Sigmoid colon (tissue), 7 donors: ENCODE measurements at places on chromosomes 3 and 15. TPM values are rescaled to one million over a fixed set of nuclear protein-coding genes. Genes with fewer than 3 reads are reported as not detected.

Gene PAK6
- 1.4 TPM for total RNA-seq

Gene SEMA5B
- total RNA-seq = 0.55 TPM

Gene OR5K2
- not detected for total RNA-seq

Gene LRRC49
- total RNA-seq = 10.3 TPM

Gene CGNL1
- 7.2 TPM for total RNA-seq

Gene BAHD1
- total RNA-seq = 16.3 TPM

DNA sequence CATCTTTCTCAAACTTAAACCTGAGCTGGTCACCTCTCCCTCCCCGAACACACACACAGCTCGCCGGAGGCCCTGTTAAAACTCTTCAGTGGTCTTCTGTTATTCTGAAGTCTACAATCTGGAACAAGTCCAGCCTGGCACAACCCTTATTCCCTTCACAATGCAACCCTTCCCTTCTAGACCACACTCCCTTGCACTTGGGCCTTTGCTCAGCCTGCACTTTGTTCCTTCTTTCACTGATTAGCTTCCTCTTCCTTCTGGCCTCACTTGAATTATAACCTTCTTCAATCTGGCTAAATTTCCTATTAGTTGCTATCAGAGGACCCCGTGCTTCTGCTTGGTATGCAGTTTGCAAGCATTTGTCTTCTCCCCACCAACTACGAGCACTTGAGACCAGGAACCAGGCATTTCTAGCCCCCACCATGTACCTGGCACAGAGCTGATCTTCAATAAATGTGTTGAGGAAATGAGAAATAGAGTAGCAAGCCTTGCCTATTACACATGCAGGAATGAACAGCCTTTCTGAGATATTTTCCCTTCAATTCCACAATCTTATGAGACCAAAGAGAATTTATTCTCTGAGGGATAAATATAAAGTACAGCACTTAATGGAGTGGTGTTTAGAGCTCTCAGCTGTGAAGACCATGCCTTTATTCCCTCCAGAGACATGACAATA, 663.1 kb upstream of the ADAMTS9 start:
- no peaks in the 10 kb centered on the region for H3K27me3 ChIP-seq
- DNase-seq = no peak
- H3K36me3 ChIP-seq = no peaks in the 10 kb centered on the region
- peaks cover 48% of the 10 kb centered on the region for H3K4me1 ChIP-seq
- no peak overlapping the region for H3K27ac ChIP-seq
- H3K4me3 ChIP-seq = no peak overlapping the region

GRCh38 chr3:124318014-124318413, 326.1 kb upstream of the ROPN1 start:
- H3K27ac ChIP-seq = no peak overlapping the region
- no peak for DNase-seq
- H3K4me3 ChIP-seq = no peak overlapping the region

GRCh38 chr15:92914768-92915221, 14.7 kb downstream of the CHD2 start:
- DNase-seq = no peak
- no peaks in the 10 kb centered on the region for H3K36me3 ChIP-seq
- no peaks in the 10 kb centered on the region for H3K4me1 ChIP-seq
- no peaks in the 10 kb centered on the region for H3K27me3 ChIP-seq
- H3K27ac ChIP-seq = peak overlapping the region; percentile 91

DNA sequence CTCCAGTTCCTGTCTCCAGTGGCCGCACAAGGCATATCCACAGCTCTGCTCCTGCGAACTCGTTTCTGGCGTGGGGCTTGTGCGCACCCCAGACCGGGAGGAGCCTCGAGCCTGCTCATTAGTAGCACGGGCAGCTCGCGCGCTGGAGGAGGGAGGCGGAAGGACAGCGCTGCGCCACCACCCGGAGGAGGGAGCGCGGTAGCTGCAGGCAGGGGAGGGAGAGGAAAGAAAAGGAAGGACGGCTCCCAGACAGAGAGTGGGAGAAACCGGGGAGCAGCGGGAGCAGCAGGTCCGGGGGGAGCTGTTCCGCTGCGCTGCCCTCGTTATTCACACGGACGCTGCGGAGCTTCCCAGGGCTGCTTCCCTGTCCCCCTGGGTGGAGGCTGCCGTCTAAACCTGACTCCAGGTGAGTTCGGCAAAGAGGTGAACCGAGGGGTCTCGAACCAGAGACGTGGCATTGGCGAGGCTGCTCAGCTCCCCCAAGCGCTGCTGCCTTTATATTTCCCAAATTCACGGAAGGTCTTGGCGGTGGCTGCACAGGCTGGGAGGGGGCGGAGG, 121.3 kb upstream of the ZNF717 start:
- no peak overlapping the region for H3K4me3 ChIP-seq
- H3K27ac ChIP-seq = no peak overlapping the region
- no peaks in the 10 kb centered on the region for H3K36me3 ChIP-seq
- peaks cover 5% of the 10 kb centered on the region for H3K27me3 ChIP-seq
- peak; percentile 62 for DNase-seq

DNA sequence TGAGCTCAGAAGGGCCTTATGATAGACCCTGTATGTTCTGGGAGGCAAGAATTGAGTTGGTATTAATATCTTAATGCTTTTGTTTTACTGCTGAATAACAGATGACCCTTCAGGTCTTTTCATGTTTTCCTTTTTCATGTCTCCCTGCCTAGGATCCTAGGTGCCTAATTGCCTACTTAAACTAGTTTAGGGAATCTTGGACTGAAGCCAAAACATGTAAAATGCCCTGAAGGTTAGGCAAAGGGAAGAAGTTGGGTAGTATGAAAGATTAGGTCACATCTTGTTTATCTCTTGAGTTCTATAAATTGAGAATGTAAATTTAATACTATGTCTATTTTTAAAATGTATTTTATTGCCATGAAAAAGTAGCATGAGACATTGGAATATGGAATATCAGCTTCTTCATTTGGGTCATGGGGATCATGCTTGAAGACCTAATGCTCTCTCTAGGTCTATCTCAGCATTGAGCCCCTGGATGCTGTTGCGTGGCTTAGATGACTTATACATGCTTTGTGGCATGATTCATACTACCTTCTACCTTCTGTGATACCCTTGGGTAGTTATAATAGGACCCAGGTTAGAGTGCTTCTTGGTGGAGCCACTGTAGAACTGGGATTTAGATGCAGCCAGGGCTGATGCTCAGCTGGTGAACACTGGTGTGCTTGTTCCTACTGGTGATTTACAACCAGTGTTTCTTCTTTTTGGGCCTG, 26.4 kb downstream of the RBM6 start:
- peak overlapping the region; percentile 33 for H3K27ac ChIP-seq
- no peaks in the 10 kb centered on the region for H3K27me3 ChIP-seq
- H3K4me3 ChIP-seq = no peak overlapping the region
- no peak for DNase-seq
- peaks cover 4% of the 10 kb centered on the region for H3K36me3 ChIP-seq
- H3K4me1 ChIP-seq = peaks cover 27% of the 10 kb centered on the region

DNA sequence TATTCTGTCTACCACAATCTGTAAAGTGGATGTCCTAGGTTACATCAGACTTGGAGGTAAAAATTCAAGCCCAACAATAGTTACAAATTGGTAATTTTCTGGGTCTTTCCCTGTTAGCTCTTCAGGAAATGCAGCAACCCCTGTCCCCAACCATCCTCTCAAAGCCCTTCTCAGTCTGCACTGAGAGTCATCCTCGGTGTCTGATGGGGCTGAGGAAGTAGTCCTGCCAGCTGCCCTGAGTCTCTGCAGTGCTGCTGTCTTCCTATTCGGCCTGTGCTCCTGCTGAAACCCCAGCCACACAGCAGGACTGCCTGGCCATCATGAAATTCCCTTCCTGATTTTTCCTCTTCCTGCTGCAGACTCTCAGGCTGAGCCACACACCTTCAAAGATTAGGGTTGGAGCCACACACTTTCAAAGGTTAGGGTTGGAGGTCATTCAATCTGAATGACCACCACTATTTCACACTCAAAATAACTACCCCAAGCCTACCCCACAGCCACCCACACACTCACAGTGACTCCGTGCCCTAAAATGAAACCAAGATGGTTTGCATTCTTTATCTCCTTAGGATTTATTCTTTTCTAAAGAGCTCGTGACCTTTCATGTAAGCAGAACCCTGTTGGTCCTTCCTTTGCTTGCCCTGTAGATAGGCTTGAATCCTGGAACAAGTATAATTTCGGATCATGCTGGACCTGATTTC, 17.6 kb downstream of the TRIM42 start:
- H3K27ac ChIP-seq = no peak overlapping the region
- H3K4me3 ChIP-seq = no peak overlapping the region

GRCh38 chr15:38271895-38272294, 19.3 kb downstream of the SPRED1 start:
- no peaks in the 10 kb centered on the region for H3K27me3 ChIP-seq
- no peaks in the 10 kb centered on the region for H3K4me1 ChIP-seq
- DNase-seq = no peak
- no peak overlapping the region for H3K27ac ChIP-seq

DNA sequence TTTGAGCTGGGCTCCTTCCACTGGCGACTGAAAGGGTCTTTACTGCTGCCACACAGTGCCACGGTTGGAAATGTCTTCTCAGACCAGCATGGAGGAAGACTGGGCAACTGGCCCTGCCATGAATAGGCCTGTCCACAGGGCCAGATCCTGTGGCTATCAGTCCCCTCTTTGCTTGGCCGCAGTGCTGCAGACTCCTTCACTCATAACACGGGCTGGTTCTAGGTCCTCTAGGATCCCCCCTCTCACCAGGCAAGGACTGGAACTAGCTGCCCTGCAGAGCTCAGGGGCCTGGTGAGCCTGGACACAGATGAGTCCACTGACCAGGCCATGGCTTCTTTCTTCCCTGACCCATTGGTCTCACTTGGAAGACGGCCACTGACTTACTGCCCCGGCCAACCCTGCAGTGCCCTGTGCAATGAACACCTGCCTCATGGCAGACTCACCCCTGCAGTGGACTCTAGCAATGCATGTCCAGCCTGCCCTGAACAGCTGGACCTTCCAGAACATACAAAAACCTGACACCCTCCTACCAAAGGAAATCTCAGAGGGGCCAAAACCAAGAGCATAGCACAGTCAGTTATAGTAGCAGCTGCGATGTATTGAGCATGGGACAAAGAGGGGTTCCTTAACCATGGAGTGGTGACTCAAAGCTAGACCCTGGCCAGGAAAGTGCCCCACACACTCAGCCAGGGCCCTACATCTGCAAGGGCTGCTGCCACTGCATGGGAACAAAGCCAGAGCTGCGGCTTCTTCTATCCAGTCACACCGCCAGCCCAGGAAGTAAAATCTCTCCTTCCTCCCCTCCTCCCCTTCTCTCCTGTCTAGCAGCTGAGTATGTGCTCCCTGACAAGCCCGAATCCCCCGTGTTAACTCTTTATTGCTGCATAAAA, 72.1 kb upstream of the ITGA11 start:
- peaks cover 6% of the 10 kb centered on the region for H3K27me3 ChIP-seq
- DNase-seq = no peak
- H3K4me1 ChIP-seq = no peaks in the 10 kb centered on the region
- H3K4me3 ChIP-seq = no peak overlapping the region

GRCh38 chr15:82663186-82663600, 16.0 kb upstream of the CPEB1 start:
- H3K27ac ChIP-seq = no peak overlapping the region
- H3K36me3 ChIP-seq = no peaks in the 10 kb centered on the region
- H3K27me3 ChIP-seq = no peaks in the 10 kb centered on the region
- H3K4me3 ChIP-seq = no peak overlapping the region
- H3K4me1 ChIP-seq = no peaks in the 10 kb centered on the region

GRCh38 chr3:72426618-72427397, 421.4 kb downstream of the SHQ1 start:
- H3K36me3 ChIP-seq = no peaks in the 10 kb centered on the region
- H3K27me3 ChIP-seq = no peaks in the 10 kb centered on the region
- H3K4me1 ChIP-seq = peaks cover 27% of the 10 kb centered on the region
- H3K4me3 ChIP-seq = no peak overlapping the region
- no peak overlapping the region for H3K27ac ChIP-seq

- H3K27me3 ChIP-seq = no peaks in the 10 kb centered on the region
- H3K36me3 ChIP-seq = peaks cover 9% of the 10 kb centered on the region
- H3K27ac ChIP-seq = no peak overlapping the region
- no peaks in the 10 kb centered on the region for H3K4me1 ChIP-seq
These were observed 24.4 kb downstream of the LARP6 start for GRCh38 chr15:70829371-70830166.

GRCh38 chr3:130470126-130470525, 46.9 kb upstream of the COL6A6 start:
- no peaks in the 10 kb centered on the region for H3K27me3 ChIP-seq
- H3K36me3 ChIP-seq = no peaks in the 10 kb centered on the region
- H3K4me1 ChIP-seq = no peaks in the 10 kb centered on the region
- no peak for DNase-seq
- no peak overlapping the region for H3K4me3 ChIP-seq

DNA sequence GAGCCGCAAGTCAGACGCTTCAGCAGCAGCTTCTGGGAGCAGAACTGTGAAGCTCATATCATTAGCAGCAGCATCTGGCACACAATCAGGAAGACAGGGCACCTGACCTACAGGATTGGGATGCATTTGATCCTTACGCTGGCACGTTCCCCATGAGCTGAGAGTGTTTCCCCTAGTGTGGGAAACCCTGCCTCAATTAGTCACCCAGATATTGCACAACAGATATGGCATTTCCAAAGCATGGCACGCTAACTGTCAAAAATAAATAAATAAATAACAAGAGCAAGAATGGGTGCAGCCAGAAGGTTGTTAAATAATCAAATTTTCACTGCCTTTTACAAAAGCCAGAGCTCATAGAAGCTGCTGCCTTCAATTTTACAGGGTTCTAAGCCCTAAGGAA, 189.6 kb upstream of the THBS1 start:
- H3K27ac ChIP-seq = peak overlapping the region; percentile 30
- H3K27me3 ChIP-seq = no peaks in the 10 kb centered on the region
- peak; percentile 91 for DNase-seq
- H3K36me3 ChIP-seq = no peaks in the 10 kb centered on the region

DNA sequence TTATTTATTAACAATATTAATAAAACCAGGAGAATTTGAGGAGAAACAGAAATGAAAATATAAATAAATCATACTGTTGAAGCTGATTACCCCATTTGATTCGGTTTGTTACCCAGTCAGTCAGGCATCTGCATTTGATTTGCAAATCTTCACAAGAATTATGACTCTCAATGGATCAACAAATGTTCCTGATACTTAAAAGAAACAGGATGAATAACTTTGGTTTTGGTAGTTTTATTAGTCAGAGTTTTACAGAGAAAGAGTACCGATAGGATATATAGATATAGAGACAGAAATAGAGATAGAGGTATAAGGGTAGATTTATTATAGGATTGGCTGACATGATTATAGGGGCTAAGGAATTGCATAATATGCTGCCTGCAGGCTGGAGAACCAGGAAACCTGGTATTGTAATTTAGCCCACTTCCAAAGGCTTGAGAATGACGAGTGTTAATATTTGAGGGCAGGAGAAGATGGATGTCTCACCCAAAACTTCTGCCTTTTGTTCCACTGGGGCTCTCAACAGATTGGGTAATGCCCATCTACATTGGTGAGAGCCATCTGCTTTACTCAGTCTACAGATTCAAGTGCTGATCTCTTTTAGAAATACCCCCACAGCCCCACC, 241.6 kb upstream of the COL8A1 start:
- H3K36me3 ChIP-seq = no peaks in the 10 kb centered on the region
- DNase-seq = no peak
- H3K4me3 ChIP-seq = no peak overlapping the region

- H3K36me3 ChIP-seq = no peaks in the 10 kb centered on the region
- H3K27me3 ChIP-seq = no peaks in the 10 kb centered on the region
- H3K27ac ChIP-seq = no peak overlapping the region
- DNase-seq = no peak
- no peaks in the 10 kb centered on the region for H3K4me1 ChIP-seq
- no peak overlapping the region for H3K4me3 ChIP-seq
These were observed 151.7 kb downstream of the MCTP2 start for GRCh38 chr15:94383041-94383440.

- no peaks in the 10 kb centered on the region for H3K4me1 ChIP-seq
- no peak overlapping the region for H3K27ac ChIP-seq
- H3K4me3 ChIP-seq = no peak overlapping the region
- no peak for DNase-seq
These were observed 27.4 kb upstream of the ARL14 start for GRCh38 chr3:160649596-160649995.
